ENCODE measurements at places on chromosomes 3 and 15.

- DNase-seq = no peak
These were observed 486.0 kb upstream of the ADAMTS9 start for GRCh38 chr3:65173841-65174240.

DNA sequence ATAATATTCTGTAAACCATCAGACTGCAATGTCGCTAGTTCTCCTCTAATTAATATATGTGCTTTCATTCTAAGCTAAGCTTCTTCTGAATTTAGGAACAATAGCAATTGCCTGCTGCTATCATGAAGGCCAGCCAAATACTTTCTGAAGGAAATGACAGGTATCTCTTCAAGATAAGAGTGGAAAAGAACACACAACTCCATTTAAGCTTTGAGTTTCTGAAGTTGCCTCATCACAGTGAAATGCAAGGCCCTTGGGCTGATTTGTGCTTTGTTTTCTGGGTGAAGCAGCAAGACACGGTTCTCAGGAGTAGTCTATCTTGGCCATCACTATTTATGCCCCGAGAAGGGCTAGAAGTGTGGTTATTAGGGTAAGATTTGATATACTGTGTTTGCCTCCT lies 6.2 kb downstream of the SLC7A14 start:
- DNase-seq = no peak

DNA sequence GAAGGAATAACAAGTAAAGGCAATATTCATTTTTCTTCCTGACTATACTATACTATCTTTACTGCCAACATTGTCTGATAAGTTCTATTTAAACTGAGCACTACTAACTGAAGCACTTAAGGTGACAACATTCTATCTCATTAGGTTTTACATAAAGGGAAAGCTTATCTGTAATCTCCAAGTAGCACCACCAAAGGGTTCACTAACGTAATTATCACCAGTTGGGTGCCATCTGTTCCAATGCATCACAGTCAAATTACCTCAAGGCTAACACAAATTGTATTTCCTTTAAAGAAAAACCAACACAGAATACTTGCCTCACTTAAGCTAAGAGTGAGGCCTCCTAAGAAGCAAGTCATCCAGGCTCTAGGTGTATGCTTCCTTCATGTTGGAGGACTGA lies 453.8 kb downstream of the RAP2B start:
- no peak for DNase-seq

GRCh38 chr3:184565421-184566211 lies 4.0 kb downstream of the EPHB3 start:
- DNase-seq = no peak

GRCh38 chr15:37921527-37922385 lies 12.7 kb upstream of the TMCO5A start:
- no peak for DNase-seq

DNA sequence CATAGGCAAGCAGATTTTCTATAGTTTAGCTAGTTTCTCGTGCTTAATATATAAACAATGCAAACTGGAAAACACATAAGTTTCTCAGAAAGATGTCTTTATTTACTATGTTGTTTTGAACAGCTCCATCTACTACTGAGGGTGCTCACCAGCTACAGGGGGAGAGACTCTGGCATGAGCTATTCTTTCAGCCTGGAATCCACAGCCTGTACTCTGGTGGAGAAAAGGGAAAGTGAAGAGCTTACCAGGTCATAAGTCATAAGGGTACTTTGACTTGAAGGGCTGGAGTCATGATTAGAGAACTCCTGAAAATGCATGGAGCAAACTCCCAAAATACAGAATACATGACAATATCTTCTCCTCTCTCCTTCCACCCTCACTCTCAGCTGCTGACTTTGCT lies 4.4 kb upstream of the AVEN start:
- DNase-seq = no peak

GRCh38 chr3:57354768-57355167 lies 62.3 kb upstream of the ASB14 start:
- DNase-seq = no peak

DNA sequence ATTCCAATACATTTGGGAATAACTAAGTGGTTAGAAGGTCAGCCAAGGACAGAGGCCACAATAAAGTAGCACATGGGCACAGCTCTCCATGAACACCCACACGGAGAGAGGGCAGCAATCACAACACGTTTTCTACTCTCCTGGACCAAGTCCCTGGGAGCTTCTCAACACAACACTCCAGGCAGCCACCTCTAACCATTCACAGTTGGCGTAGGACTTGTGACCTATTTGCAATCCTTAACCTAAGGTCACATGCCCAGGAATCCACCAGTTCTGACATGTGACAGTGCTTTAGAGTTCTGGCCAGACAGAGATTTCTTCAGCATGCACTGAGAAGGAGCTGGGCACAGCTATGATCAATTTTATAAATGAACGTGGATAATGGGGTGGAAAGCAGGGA lies 280.8 kb downstream of the SHQ1 start:
- peak; percentile 42 for DNase-seq

GRCh38 chr15:77075528-77075927 lies 4.6 kb upstream of the TSPAN3 start:
- no peak for DNase-seq

- peak; percentile 86 for DNase-seq
These were observed 2.0 kb downstream of the WNT5A start for GRCh38 chr3:55484801-55485791.

DNA sequence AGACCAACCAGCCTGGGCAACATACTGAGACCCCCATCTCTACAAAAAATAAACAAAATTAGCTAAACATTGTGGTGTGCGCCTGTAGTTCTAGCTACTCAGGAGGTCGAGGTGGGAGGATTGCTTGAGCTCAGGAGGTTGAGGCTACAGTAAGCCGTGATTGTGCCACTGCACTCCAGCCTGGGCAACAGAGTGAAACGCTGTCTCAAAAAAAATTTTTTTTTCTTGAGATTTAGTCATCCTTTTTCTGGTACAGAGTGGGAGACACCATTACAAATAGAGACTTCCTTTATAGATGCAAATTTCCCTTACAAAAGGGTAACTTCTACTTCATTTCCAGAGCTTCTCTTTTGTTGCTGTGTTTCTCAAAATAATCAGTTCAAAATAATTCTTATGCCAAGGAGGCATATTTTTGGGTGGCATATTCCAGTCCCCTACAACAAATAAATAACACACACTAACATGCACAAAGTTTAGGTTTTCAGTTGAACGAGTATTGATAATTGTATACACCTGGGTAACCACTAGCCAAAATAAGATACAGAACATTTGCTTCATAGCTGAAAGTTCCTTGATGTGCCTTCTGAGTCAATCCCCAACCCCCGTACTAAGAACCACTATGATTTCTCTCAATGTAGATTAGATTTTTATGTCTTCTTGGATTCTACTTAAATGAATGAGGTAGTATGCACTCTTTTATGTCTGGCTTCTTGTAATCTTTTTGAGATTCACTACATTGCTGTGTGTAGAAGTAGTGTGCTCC lies 248.9 kb upstream of the PROK2 start:
- DNase-seq = peak; percentile 77

DNA sequence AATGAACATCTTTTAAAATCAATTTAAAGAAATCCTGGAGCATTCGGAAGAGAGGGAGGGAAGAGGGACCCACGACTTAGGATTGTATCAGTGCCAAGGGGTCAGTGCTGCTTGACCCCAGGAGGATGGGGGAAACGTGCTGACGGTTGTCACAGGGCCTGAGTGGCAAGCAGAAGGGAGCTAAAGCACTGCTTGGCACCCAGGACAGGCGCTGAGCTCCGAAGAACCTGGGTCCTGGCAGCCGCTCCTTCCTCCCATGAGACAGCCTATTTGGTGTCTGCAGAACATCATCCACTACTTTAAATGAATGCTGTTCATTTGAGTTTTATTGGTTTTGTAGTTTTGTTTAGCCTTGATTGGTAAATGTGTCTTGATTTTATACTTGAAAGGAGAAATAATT lies 54.5 kb downstream of the RGMA start:
- DNase-seq = no peak

GRCh38 chr15:66774001-66774814 lies 72.2 kb downstream of the SMAD6 start:
- DNase-seq = peak; percentile 61

DNA sequence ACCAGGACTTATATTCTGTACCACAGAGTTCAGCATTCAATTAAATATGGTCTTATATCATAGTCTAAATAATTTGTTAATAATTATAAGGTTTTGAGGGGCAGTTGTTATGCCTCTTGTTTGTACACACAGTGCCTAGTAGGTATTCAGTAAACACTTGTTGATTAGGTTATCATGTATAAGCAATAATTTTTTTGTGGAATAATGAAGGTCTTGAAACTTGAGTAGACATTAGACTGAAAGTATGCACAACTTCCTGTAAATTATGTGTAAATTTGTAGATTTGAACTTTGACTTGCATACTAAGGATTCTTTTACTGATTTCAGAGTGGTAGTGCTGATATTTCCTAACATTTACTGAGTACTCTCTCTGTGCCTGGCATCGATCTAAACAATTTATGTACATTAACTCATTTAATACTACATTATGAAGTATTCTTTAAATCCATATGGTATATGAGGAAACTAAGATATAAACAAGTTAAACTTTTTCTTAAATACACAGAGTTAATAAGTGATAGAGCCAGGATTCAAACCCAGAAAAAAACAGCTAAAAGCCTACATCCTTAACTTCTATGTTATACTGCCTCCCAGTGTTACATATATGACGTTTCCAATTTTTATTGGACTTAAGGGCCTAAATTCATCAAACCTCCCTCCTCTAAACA lies 65.1 kb downstream of the GLCE start:
- peak; percentile 36 for DNase-seq

DNA sequence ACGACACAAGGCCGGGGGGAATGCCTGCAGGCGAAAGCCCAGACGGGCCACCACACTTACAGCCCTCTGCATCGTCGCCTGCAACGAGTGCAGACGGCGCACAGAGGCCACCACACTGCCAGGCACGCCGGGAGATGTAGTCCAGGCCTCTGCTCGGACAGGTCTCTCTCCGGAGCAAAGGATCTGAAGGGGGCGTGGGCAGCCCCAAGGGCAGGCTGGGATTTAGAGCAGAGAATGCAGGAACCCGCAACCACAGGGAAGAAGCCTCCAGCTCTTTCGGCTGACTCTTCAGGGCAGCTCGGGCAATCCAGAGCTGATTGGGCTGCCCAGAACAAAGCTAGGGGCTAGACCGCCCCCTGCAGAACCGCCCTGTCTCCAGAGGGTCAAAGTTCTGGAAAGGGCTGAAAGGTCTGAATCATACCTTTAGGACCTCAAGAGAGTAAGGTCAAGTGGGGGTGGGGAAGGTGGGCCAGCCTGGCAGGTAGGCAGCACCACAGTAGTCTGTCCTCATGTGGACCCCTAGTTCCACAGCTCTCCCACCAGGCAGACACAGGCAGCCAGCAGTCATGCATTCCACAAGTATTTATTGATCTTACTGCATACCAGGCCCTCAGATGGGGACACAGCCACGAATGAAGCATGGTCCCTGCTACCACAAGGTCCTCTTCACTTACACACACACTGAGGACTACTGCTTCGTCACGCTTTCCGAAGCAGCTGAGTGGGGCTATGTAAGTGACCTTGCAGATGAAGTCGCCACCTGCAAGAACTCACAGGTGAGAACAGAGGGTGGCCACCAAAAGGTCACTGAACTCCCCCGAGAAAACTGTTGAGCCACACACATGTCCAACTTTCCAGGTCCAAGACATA lies at the start of gene AMT:
AMT (minus strand) TSS at position 95 of the 870 bp plus-strand sequence; CDS start at position 72, 23 bp downstream.
- DNase-seq = no peak

DNA sequence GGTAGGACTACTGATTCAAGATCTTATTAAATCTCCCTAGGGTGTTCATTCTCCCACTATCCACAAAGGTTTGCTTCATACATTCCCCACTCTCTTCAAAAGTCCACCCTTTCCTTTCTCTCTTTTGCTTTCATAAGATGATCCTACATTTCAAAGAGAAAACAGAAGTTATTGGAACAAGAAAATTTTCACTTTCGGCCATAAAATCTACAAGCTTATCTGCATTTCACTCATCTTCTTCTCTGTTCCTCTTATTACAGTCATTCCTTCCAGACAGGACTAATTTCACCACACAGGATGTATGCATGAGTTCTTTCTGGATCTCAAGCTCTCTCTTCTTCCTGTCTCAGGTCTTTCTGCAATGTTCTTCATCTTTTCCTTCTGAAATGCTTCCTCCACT lies 238.7 kb downstream of the ISL2 start:
- peak; percentile 79 for DNase-seq

- DNase-seq = no peak
These were observed 90.2 kb downstream of the RFTN1 start for GRCh38 chr3:16423298-16423697.

GRCh38 chr3:37668431-37668817 lies 193.3 kb upstream of the CTDSPL start:
- no peak for DNase-seq

- no peak for DNase-seq
These were observed 28.8 kb downstream of the NBEAL2 start for GRCh38 chr3:47008234-47008796.

DNA sequence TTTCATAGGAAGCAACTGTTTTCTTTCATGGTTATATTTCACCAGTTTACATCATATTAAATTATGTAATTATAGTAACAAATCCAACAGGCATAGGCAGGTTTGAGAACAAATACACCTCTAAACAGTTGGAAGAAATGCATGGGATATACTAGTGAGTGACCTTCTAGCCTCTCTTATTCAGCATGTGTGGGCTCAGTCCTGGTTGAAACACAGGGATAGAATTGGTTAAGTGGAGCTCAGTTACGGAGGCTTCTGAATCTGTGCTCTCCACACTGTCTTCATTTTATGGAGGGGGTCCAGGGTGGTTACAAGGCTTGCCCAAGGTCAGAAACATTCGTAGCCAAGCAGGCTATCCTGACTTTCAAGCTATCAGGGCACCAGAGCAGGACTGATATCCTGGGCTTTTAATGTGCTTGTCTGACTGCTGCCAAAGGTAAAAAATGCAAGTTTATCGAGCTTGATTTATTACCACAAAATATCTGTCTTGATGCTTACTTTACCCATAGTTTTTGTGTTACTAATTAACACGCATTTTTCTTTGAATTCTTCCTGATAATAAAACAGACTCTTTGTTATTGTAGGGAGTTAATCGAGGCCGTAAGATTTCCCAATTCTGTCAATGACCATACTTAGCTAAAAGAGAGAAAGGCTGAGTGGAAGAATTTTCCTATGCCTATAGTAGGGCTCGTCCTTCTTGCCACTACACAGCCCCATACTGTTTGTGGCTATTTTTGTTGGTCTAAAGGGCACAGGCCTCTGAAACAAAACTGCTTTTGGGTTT lies 89.6 kb downstream of the FILIP1L start:
- no peak for DNase-seq

GRCh38 chr3:175672119-175672689 lies 813.1 kb downstream of the NAALADL2 start:
- no peak for DNase-seq

DNA sequence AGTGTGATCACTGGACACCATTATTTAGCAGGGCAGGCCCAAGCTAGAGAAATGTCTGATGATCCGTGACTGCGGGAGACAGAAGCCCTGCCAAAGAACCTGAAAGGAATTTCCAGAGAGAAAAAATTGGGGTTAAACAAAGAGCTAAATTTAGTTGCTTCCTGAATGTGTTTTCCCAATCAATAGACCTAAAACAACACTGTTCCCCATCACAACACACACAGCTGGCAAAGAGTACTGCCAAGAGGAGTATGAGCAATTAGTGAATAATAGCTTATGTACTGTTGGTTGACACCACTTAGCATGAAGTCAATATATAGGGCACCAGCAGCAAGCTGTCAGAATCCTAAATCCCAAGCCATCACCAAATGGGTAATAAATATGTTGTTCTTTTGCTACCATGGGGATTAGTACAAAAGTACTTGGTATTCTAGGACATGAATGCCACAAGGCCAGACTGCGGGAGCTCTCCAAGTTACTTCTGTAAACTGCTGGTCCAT lies 35.7 kb downstream of the CLK3 start:
- DNase-seq = no peak

All from suppressor macrophage treated with lipopolysaccharide for 4 hours (primary cell).